Endothelial cell (in vitro differentiated cells): ENCODE measurements at places on chromosomes 7 and 10.
A peak's percentile ranks its signal among the peaks of the same experiment; 100 is the strongest.

DNA sequence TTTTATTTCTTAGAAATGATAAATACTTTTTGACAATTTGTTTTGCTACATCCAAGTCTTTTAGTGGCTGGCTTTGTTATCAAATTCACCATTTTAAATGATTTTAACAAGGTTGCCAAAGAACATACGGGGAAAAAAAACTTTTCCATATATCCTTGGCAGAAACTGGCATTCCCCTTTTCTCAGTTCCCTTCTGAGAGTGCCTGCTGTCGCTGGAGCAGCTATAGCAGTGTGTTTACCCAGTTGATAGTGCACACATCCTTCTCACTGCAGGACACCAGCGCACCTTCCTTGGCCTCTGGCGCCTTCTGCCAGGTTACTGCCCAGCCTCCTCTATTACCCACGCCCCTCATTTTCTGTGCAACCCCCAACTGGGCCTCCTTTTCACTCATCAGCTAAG, 94.1 kb downstream of the ALOX5 start:
- H3K36me3 ChIP-seq, result no peaks in the 10 kb centered on the region
- no peak for DNase-seq
- peaks cover 37% of the 10 kb centered on the region for H3K4me1 ChIP-seq
- no peak overlapping the region for H3K27ac ChIP-seq

DNA sequence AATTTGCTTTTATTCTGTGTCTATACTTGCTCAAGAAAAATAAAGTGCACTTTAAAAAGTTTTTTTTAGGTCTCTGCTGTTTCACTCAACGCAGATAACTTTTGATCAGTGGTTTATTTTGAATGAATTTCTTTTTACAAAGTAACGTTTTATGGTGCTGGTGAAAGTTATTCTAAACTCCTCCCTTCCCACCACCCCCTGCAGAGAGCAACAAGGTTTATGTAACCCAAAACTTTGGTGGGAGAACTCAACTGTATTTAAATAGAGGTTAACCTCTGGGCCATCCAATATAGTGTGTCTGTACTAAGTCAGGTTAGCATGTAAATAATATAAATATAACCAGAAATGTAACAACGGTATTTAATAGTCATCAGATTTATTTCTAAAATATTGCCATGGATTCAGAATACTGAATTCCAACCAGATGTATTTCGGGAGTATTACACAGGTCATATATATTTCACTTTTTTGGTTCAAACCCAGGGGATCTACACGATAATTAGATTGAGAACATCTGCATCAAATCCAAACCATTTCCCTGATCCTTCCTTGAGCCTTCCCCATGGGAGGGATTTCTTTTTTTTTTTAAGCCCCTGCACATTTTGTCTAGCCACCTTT, 3.9 kb upstream of the CUX1 start:
- H3K4me1 ChIP-seq, result peaks cover 9% of the 10 kb centered on the region
- peaks cover 7% of the 10 kb centered on the region for H3K27me3 ChIP-seq
- peak overlapping the region; percentile 42 for H3K4me3 ChIP-seq
- no peak overlapping the region for H3K27ac ChIP-seq

DNA sequence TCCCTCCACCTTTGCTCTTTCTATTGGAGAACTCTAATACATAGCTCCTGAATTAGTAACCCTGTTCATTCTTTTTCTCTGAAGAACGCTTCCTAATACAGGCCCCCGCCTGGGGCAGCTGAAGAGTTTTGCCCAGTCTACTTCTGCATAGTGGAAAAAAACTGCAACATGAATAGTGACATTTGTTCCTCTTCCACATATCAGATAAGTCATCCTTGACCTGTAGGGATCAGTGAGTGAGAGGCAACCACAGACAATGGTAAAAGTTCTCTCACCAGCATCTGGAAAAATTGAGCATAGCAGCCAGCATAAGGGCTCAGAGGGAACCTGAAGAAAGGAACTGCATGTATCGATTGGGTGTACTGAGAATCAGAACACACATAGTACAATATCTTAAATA, 262.0 kb downstream of the STK31 start:
- H3K36me3 ChIP-seq, result no peaks in the 10 kb centered on the region
- H3K27ac ChIP-seq, result no peak overlapping the region
- no peaks in the 10 kb centered on the region for H3K4me1 ChIP-seq
- no peak overlapping the region for H3K4me3 ChIP-seq

DNA sequence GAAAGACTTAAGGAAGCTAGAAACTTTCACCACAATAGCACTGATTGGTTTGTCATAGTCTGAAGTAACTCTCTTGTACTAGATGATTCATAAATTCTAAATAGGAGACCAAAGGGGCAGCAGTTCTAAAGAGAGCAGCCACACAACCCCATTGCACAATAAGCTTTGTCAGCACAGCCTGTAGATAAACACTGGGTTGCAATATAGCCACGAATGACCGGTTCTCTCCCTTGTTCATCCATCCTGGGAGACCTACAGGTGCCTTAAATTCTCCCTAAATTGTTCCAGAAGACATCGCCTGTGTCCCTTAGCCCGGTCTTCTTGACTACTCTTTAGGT, 167.0 kb downstream of the SNX13 start:
- H3K36me3 ChIP-seq, result no peaks in the 10 kb centered on the region
- H3K27me3 ChIP-seq, result peaks cover 5% of the 10 kb centered on the region
- DNase-seq, result no peak
- no peak overlapping the region for H3K27ac ChIP-seq

- no peaks in the 10 kb centered on the region for H3K36me3 ChIP-seq
- H3K4me3 ChIP-seq, result no peak overlapping the region
- H3K27ac ChIP-seq, result no peak overlapping the region
- H3K27me3 ChIP-seq, result no peaks in the 10 kb centered on the region
- H3K4me1 ChIP-seq, result peaks cover 9% of the 10 kb centered on the region
- no peak for DNase-seq
Measured at GRCh38 chr7:122750389-122750788, 47.7 kb upstream of the RNF148 start.

GRCh38 chr7:121019018-121019417, 30.5 kb downstream of the CPED1 start:
- no peak for DNase-seq

- no peak overlapping the region for H3K27ac ChIP-seq
- H3K4me1 ChIP-seq, result no peaks in the 10 kb centered on the region
- DNase-seq, result no peak
Measured at GRCh38 chr10:26491934-26492333, 53.8 kb downstream of the APBB1IP start.

- no peak for DNase-seq
- H3K4me1 ChIP-seq, result peaks cover 5% of the 10 kb centered on the region
- no peaks in the 10 kb centered on the region for H3K36me3 ChIP-seq
Measured at GRCh38 chr10:122701652-122702051, 2.0 kb upstream of the C10orf120 start.

GRCh38 chr10:119500123-119500795, 42.3 kb downstream of the RGS10 start:
- peaks cover 4% of the 10 kb centered on the region for H3K27me3 ChIP-seq
- no peak for DNase-seq
- H3K4me3 ChIP-seq, result peak overlapping the region; percentile 4
- no peaks in the 10 kb centered on the region for H3K36me3 ChIP-seq
- H3K4me1 ChIP-seq, result peaks cover 21% of the 10 kb centered on the region

- H3K27me3 ChIP-seq, result peaks cover 2% of the 10 kb centered on the region
- no peaks in the 10 kb centered on the region for H3K36me3 ChIP-seq
- DNase-seq, result no peak
- H3K4me3 ChIP-seq, result no peak overlapping the region
- peaks cover 12% of the 10 kb centered on the region for H3K4me1 ChIP-seq
Measured at GRCh38 chr10:53033396-53033795, 260.8 kb upstream of the MBL2 start.

GRCh38 chr7:85014936-85015660, 171.8 kb downstream of the SEMA3D start:
- no peaks in the 10 kb centered on the region for H3K4me1 ChIP-seq
- H3K27me3 ChIP-seq, result no peaks in the 10 kb centered on the region
- H3K27ac ChIP-seq, result no peak overlapping the region
- H3K36me3 ChIP-seq, result no peaks in the 10 kb centered on the region

DNA sequence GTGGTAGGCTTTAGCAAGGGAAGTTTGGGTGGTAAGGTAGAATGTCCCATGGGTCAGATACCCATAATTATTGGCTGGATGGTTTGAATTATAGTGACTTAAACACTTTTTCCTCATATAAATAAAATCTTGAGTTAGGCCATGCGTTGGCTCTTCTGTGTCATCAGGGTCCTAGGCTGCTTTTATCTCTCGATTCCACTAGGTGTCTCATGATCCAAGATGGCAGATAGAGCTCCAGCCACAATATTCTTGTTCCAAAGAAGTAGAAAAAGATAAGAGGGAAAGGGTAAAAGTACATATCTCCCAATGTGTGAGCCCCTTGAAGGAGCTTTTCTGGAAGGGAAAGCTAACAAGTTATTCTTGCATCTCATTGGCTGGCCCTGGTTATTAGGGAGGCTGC, 144.7 kb downstream of the GRK5 start:
- no peak for DNase-seq
- H3K4me1 ChIP-seq, result peaks cover 24% of the 10 kb centered on the region
- H3K27ac ChIP-seq, result no peak overlapping the region
- no peak overlapping the region for H3K4me3 ChIP-seq

DNA sequence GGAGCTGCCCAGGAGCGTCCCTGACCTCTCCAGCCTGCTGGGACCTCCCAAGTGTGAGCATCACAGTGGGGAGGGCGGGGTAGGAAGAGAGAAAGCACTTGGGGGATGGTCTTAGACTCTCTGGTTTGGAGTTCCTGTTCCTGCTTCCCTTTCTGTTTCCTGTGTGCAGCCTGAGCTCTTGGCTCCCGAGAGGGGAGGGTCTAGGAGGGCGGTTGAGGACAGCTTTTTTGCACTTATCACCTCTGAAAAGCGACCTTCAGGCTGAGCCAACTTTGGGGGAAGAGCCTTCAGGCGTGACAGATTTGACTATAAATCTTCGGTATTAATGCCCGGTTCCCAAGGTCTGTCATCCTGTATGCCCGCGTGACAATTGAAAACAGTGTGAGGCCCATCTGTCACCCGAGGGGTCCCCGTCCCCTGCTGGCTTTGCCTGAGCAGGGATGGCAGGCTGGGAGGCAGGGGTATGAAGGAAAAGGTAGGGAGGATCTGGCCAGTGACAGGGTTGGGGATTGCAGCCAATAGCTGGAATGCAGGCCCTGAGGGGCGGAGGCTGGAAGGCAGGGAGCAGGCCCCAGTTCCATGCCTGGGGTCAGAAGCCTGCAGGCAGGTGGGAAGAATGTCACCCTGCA, 78.6 kb downstream of the CDH23 start:
- H3K27me3 ChIP-seq, result peaks cover 2% of the 10 kb centered on the region
- peak; percentile 53 for DNase-seq
- H3K4me3 ChIP-seq, result no peak overlapping the region
- H3K27ac ChIP-seq, result peak overlapping the region; percentile 27
- peaks cover 25% of the 10 kb centered on the region for H3K4me1 ChIP-seq
- H3K36me3 ChIP-seq, result no peaks in the 10 kb centered on the region

DNA sequence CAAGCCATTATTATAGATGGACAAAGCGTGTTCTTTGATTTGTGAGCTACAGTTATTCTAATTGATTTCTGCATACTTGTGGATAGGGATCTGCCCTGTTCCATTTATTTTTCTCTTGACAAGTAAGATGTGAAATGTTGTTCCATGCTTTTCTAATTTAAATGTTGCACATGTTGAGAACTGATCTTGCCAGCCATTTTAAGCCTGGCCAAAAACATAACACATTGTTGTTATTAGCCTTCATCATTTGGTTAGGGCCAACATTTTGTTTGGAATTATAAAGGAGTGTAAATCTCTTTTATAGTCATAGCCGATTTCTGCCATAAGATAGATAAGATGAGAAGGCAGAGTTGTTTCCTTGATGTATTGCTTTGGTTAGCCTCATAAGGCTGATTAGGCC, 117.0 kb downstream of the WNT2 start:
- no peak overlapping the region for H3K4me3 ChIP-seq
- no peak overlapping the region for H3K27ac ChIP-seq
- peaks cover 41% of the 10 kb centered on the region for H3K36me3 ChIP-seq
- no peak for DNase-seq
- peaks cover 7% of the 10 kb centered on the region for H3K4me1 ChIP-seq

- H3K36me3 ChIP-seq, result no peaks in the 10 kb centered on the region
- H3K27ac ChIP-seq, result no peak overlapping the region
- peaks cover 12% of the 10 kb centered on the region for H3K27me3 ChIP-seq
- DNase-seq, result no peak
- H3K4me3 ChIP-seq, result no peak overlapping the region
- peaks cover 3% of the 10 kb centered on the region for H3K4me1 ChIP-seq
Measured at GRCh38 chr10:70756700-70757360, 28.3 kb downstream of the TBATA start.
